AG09309 (cell line): ENCODE measurements at places on chromosomes 7 and 10.
A peak's percentile ranks its signal among the peaks of the same experiment; 100 is the strongest.

- DNase-seq = peak; percentile 73
These were observed 105.6 kb upstream of the COL1A2 start for GRCh38 chr7:94289071-94289470.

GRCh38 chr10:111234234-111234913 is 157.5 kb downstream of the ADRA2A start:
- DNase-seq = no peak

DNA sequence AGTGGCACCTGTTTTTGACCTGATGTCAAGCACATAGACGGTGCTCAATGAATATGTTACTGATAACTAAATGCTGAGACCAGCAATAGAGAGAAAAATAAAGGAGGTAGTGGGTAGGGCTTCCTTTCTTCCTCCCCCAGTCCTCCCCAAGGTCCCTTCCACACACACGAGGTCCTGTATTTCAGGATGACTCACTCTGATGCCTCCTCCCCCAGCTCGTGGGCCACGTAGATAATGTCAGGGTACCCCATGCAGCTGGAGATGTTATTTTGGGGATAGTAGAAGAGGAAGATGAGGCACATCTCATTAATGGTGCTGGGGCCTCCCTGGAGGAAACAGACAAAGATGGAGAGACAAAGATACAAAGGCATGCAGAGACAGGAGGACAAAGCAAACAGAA is 17.3 kb downstream of the PRSS58 start:
- DNase-seq = no peak

DNA sequence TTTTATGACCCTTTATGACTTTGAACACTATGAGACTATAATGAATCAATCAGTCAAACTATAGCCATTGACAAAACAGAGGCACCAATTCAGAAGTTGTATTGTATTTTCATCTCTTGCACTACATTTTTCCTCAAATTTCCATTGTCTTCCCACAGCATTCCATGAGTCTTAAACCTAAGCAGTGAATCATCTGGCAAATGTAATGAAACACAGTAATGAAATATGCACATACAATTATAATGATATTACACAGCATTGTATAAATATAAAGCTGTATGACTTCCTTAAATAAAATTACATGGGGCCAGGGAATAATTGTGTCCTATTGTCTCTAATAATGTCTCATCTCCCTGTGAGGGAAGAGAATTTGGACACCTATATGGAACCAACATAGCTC is 45.0 kb downstream of the VWDE start:
- no peak for DNase-seq

DNA sequence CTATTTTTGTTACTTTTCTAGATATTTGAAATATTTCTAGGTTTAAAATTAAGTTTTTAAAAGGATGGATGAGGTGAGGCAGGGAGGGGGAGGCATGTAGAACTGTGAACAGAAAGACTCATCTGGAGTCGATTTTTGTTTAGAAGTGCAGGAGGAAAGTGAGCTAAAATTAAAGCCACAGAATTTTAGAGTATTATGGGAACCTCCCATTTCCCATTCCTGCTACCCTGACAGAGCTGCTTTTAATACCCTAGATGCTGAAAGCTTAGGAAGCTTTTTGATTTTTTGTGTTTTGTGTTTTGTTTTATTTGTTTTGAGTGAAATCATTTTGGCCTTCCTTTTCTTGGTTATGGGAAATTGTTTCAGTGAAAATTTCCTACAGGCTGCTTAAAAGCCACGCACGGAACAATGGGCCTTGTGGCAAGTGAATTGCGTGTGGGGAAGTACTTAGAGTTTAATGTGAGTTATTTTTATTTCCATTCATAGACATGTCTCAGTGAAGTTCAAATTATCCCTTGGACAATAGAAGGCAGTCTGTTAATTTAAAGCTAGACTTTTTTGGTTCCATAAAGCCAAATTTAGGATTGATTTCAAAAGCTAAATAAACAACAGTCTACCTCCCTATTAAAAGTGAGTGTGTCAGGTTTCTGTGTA is 102.0 kb upstream of the HDAC9 start:
- peak; percentile 5 for DNase-seq

- DNase-seq = no peak
These were observed 42.4 kb downstream of the DLG5 start for GRCh38 chr10:77884181-77884580.

DNA sequence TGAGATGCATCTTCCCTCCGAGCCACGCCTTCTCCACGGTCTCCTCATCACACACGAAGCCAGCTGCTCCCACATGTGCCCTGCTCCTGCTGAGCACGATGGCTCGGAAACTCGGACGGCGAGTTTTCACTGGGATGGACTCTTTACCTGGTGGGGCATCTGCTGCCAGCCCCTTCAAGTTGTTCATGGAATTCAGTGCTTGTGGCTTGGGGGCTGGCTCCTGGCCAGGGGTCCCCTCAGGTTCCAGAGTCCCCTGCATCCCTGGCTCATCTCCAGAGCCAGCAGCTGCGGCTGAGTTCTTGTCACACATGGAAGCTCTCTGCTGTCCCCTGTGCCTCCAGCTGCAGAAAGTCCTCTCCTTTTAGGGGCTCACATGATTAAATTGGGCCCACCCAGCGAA is 654.0 kb downstream of the SDK1 start:
- DNase-seq = no peak

DNA sequence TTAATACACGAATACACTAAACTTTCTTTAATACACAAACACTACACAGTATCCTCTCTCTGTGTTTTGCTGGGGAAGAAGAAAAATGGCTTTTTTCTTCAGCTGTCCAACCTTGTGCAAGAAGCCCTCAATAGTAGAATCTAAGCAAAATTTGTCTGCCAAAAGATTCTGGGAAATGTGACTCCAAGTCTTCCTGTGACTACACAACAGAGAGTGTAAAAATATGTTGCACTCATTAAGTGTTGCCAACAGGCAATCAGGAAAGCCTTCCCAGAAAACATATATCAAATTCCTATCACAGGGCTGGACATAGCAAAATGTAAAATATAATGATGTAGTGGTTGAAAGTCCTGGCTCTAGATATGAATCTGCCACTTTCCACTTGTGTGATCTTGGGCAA is 825.1 kb upstream of the ZWINT start:
- no peak for DNase-seq

DNA sequence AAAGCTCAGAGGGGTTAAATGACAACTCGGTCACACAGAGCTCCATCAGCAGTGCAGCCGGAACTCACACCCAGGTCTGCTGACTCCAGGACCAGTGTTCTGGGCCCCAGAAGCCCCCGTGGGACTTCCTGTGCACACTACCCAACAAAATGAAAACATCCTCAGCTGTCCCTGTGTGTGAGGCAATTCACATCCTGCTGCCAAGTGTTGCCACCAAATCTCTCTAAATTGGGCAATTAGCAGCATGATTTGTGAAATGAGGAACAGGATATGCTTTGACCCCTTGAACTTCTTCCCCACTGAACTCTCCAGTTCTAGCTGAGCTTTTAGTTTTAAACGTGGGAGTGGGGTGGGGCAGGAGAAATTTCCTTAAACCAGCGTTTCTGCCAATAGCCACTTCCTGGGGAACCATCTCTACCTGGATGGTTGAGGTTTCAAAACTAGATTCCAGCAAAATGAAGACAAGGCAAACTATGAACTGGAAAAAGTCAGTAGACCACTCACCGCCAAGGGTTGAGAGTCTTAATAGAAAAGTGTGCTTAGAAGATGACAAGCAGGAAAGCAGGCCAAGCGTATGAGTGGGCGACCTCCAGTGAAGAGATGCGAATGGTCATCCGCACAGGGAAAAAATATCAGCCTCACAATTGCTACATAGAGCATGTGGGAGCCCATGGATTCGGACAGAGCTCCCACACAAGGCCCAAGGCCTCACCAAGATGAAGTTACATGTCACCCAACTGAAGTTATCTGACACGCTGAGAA is 51.9 kb upstream of the CHST15 start:
- DNase-seq = no peak

DNA sequence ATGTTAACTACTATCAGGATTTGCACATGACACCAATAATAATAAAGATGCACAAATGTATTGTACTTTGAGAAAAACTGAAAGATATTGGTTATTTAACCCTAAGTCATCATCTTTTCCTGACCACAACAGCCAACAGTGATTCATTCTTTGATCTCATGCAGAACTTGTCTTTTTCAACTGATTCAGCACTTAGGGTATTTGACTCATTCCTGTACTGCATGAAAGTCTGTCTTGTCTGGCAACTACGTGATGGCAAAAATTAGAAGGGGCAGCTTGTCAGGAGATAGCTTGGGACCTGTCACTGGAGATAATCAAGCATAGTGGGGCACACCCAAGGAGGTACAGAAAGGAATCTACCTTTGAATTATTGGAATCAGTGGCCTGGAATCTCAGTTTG is 77.8 kb upstream of the LRRC17 start:
- no peak for DNase-seq

GRCh38 chr10:35643151-35644049 is 1.3 kb upstream of the FZD8 start:
- peak; percentile 28 for DNase-seq

- DNase-seq = peak; percentile 28
These were observed 75.8 kb downstream of the OR13A1 start for GRCh38 chr10:45239642-45240041.

DNA sequence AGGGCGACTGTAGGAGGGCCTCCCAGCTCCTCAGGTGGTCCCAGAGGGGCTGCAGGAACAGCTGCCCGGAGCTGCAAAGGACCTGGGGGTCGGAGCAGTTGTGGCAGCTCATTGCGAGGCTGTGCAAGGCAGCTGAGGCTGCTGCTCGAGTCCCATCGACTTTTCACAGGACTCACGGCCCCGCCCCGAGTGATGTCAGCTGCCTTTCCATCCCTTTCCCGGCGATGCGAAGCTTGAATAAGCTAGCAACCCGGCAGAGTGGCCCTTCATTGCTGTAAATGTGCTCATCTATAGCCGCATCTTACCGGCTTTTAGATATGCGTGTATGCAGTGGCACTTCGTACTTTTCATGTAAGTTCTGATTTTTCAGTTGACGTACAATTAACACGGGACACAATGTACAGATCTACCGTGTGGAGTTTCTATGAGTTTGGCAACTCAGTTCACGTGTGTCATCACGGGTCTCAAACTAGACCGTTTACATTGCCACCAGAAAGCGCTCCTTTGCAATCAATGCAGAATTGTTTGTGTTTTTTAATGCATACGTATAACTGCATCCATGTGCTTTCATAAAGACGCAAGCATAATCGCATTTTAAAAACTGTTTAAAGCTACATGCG is at the start of gene CH25H:
TSS of gene CH25H (minus strand) at position 137 of the 620 bp plus-strand sequence. CDS start at position 112, 25 bp downstream.
- no peak for DNase-seq

- no peak for DNase-seq
These were observed 26.6 kb downstream of the SLC29A3 start for GRCh38 chr10:71345694-71346093.

- DNase-seq = no peak
These were observed 39.5 kb upstream of the RTKN2 start for GRCh38 chr10:62308101-62308500.

GRCh38 chr10:22427890-22428571 is 82.7 kb downstream of the SPAG6 start:
- DNase-seq = peak; percentile 87

DNA sequence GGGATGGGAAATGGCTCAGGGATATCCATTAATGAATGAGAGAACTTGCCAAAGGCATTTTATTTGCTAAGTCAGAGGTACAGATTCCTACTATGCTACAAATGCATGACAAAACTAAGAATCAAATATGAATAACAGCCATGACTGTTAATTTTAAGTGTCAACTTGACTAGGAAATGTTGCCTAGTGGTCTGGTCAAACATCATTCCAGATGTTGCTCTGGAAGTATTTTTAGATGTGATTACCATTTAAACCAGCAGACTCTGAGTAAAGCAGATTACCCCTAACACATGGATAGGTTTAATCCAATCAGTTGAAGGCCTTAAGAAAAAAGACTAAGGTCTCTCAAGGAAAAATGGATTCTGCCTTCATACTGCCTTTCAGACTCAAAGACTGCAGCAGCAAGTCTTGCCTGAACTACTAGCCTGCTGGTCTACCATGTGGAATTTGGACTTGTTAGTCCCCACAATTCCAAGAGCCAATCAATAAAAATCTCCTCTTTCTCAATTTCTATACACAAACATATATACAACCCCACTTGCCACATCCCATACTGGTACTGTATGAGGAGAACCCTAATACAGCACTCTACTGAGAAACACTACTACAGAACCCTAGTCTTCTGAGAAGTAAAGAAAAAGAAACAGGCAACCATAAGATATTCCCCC is 119.1 kb downstream of the NRBF2 start:
- DNase-seq = no peak

- no peak for DNase-seq
These were observed 8.8 kb downstream of the ITGB1 start for GRCh38 chr10:32949221-32949678.

DNA sequence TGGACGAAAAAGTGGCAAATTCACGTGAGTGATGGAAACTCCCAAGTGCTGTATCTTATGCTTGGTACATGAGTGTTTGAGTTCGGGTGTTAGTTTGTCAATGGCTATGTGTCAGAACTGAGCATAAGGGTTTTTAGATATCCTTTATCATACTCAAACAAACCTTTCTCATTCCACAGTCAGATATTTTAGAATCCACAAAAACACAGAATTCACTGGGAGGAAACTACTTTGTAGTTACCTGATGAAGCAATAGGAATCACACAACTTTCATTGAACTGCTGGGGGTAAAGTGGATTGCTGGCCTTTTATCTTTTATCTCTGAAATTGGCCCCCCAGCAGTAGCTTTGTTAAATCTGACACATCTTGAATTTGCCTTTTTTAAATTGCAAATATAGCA is 64.0 kb downstream of the DKK1 start:
- no peak for DNase-seq

DNA sequence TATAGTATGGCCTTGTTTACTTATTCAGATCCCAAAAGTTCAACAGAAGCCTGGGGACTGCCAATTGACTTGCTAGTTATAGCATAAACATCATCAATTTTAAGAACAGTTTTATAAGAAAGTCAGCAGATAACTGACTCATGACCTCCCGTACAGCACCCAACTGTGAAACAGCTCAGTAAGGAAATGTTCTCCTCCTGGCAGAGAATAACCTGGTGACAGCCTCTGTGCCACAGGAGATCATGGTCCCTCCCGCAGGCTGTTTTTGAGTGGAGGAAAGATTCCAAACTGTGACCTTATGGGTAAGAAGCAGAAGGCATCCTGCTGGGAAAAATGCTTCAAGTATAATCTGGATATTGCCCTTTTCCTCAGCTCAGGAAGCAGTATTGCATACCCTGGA is 182.5 kb downstream of the SEMA3D start:
- peak; percentile 14 for DNase-seq

GRCh38 chr7:40983111-40983510 is 719.8 kb downstream of the INHBA start:
- no peak for DNase-seq

DNA sequence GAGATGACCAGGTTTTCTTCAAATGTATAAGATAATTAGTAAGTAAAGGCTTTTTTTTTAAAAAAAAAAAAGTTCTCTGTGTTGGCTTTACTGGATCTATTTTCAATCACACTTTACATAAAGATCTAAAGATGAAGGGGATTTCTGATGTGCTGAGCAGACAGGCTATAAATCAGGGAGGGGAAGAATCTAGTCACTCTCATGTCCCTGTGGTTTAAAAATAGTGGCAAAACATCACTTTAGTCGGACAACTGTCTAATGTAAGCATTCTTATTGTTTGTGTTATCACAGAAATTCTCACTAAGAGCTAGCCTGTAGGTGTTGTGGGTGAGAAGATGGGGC is 132.7 kb downstream of the ICA1 start:
- DNase-seq = no peak

GRCh38 chr10:4033341-4033896 is 248.4 kb upstream of the KLF6 start:
- DNase-seq = no peak
